NCI-H2081 treated with DMSO at 0.1 percent for 48 hours (cell line): ENCODE measurements at places on chromosomes 1 and 21.

GRCh38 chr1:191134796-191135195 is 657.1 kb upstream of the BRINP3 start:
- DNase-seq: no peak

DNA sequence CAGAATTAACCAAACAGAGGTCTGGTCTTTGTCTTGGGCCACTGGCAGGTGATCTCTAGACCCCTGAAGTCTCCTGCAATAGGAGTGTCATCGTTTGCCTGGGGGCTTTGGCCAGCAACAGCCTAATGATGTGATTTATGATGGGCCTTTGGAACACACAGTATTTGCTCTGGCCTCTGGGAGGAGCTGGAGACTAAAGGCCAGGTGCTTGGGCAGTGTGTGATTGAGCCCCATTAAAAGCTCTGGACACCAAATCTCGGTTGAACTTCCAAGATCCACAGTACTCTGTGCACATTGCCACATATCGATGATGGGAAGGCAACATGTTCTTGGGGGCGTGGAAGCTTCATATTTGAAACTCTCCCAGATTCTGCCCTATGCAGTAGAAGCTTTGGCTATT is 32.0 kb upstream of the TLR5 start:
- DNase-seq: no peak

DNA sequence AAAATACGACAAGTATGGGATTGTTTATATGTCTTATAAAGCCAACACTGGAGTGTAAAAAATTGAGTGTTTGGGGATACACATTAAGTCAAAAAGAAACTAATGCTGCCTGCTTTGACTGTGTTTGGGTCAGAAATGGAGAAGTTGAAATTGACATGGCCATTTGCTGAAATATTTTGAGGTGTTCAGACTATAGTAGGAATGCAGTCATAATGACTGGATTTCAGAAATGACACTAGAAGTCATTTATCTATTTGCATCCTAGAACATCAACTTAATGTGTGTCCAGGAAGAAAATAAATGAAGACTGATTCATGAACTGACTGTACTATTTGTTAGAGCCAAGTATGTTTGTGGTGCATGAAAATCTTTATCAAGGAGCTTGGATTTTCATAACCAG is 28.4 kb downstream of the RASAL2 start:
- no peak for DNase-seq

DNA sequence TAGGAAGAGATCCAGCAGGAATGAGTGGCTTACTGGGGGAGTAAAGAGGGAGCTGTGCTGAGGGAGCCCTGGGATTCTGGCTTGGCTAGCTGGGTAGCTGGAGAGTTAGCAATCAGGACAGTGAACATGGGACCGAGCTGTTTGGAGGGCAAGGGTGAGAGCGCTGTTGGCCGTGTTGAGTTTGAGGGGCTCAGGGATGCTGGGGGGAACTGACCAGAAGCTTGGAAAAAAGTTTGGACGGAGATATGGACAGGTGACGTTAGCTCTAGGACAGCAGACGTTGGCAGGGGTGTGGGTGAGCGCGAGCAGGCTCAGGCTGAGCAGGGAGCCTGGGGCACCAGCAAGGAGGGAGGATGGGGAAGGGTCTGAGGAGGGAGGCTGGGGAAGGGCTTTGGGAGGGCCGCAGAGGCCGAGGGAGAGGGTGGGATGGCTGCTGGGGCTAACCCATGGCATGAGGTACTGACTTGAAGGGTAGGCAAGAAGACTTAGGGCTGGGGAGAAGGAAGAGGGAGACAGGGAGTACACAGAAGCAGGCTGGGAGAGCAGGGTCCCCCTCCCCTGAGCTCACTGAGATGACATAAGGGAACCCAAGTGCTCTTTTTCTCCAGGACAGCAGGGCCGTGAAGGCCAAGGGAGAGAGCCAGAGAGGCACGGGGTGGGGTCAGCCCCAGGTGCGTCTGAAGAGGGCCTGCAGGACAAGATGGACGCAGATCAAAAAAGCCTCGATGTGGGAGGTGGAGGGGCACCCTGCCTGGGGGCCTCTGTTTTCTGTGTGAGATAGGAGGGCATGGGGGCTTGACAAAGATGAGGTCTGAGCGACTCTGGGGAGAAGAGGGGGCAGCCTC is 8.2 kb downstream of the SH2D2A start:
- no peak for DNase-seq

DNA sequence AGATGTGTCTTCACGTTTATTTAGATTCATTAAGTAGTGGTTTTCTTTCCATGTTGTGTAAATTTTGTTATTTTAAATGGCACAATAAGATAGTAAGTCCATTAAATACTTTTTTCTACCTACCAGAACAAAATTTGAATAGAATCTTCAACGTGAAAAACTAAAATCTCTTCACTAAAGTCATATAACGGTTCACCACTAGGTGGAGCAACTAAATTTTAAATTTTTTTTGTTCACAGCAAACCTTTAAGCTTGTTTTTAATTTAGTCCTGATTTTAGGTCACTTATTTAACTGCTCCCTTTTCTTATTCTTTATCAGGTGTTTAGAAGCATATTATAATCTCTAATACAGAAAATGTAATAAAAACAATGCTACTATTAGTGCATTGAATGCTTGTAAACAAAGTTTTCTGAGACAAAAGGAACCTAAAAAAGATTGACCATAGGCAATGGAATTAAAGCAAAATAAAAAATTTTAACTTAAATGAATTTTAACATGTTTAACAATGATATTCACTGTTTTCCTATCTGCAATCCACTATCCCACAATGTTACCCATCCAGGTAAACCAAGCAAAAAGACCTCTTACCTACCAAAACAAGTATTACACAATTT is 28.3 kb upstream of the PKN2 start:
- no peak for DNase-seq

DNA sequence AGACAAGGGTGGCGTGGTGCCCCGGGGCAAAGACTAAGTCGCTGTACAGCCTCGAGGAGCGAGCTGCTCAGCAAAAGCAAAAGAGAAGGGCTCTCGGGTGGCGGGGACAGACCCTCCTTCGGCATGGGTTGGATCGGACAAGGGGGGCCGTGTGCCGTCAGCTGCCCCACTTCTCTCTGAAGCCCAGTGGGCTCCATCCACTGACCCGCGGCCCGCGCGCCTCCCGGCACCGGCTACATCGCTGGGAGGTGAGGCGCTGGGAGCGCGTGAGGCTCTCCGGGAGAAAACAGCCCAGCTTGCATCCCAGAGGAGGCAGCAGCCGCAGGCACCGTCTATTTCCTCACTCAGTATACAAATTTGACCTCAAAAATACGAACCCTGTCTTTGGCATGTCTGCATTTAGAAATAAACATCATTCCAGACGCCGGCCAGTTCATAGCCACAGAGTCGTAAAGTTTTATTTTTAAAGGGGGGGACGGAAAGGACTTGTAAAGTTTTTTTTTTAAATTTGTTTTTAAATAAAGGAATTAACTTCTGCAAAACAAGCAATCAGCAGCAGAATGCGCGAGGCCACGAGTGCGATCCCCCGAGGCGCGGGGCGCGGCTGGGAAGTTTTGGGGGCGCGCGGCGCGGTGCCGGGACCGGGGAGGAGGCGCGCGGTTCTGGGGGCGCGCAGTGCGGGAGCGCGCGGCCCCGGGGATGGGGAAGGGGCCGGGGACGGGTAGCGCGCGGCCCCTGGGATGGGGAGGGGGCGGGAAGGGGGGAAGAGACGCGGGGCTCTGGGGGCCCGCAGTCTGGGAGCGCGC is 689 bp upstream of the GPR137B start:
- no peak for DNase-seq

GRCh38 chr1:19804831-19805251 is 5.1 kb upstream of the TMCO4 start:
- no peak for DNase-seq

GRCh38 chr1:47881505-47882442 is 115.4 kb downstream of the TRABD2B start:
- no peak for DNase-seq

DNA sequence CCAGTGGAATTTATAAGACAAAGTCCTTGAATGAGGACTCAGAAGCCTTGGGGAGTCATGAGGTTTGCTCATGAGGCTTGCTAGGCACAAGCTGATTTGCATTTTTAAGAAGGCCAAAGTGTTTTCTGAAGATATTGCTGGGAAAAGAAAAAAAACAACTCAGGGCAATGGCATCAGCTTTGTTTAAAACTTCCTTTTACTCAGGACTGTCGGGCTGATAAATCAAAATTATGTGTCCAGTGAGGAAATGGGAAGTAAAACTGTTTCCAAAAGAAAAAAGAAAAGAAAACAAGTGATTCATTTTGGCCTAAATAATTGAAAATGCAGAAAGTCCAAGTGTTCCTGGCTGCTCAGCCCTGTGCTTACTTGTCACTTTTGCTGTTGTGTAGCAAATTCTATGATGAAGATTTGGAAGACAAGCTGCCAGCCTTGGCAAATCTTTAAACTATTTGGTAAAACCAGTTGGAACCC is 282.4 kb downstream of the HLX start:
- DNase-seq: no peak

DNA sequence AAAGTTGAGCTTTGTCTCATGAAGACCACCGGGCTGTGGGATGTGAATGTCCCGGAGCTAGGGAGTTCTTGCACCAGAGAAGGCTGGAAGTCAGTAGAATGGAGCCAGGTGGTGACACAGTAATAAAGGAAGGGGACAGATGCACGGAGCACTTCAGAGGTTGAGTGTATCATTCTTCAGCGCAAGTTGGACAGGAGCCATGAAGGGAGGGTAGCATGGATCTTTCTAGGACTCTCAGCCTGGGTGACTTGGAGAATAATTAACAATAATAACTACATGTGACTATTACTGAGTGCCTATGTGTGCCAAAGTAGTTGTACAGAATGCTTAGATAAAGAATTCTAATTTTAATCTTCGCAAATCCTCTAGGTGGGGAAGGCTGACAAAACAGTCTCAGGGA is 258.7 kb upstream of the AJAP1 start:
- DNase-seq: no peak

DNA sequence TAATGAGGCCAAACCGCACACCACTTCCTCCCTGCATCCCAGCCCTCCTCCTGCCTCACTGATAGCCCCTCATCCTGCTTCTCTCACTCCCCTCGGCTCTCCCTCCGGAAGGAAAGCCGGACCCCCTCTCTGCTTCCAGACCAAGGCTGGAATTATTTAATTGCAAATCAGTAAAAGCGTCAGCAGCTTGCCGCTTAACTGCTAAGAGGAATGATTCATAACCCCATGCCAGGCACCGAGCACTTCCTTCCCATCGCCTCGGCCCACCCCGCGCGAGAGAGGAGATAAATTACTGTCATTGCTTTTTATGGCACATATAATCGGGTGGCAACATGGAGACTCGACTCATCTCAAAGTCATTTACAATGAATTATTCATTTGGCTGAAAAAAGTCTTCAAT is 77.3 kb downstream of the UBIAD1 start:
- no peak for DNase-seq

- no peak for DNase-seq
Measured at GRCh38 chr21:41726970-41727783, 39.7 kb downstream of the RIPK4 start.

GRCh38 chr1:26010825-26011224 is 10.8 kb upstream of the EXTL1 start:
- no peak for DNase-seq

GRCh38 chr21:28636752-28637691 is 355.7 kb downstream of the LTN1 start:
- DNase-seq: no peak

- DNase-seq: no peak
Measured at GRCh38 chr1:6602669-6603237, at the start of gene KLHL21. TSS of gene KLHL21 (minus strand) at chr1:6602869. CDS start at chr1:6602817, 52 bp downstream.

DNA sequence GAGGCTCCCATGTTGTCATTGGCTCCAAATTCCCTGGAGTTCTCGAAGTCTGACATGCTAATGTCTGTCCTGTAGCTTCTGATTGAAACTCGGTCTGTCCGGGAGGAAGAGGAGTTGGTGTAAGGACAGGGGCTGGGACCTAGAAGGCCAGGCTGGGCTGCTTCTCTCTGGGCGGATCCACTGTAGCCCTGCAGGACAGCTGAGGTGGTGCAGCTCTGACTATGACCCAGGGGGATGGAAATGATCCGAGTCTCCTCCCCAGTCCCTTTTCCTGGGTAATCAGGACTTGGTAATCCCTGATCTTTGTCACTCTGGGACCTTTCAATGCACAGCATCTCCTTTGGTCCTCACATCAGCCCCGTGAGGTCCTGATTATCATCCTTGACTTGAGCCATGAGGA is 10.0 kb upstream of the FCMR start:
- DNase-seq: no peak

DNA sequence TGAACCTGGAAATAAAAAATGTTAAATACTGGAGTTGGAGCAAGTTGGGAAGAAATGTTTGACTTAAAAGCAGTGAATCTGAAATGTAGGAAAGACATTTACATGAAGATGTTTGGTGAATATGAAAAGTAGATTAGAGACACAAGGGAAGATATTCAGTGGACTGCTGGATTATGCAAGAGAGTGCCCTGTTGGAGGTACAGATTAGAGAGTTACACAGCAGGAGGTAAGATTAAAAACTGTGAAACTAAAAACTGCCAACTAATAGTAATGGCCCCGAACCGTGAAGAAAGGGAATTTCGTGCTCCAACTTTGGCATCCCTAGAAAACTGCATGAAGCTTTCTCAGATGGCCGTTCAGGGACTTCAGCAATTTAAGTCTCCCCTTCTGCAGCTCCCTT is 375.4 kb downstream of the DPYD start:
- no peak for DNase-seq

GRCh38 chr1:98053471-98054366 is 132.9 kb upstream of the DPYD start:
- DNase-seq: no peak

DNA sequence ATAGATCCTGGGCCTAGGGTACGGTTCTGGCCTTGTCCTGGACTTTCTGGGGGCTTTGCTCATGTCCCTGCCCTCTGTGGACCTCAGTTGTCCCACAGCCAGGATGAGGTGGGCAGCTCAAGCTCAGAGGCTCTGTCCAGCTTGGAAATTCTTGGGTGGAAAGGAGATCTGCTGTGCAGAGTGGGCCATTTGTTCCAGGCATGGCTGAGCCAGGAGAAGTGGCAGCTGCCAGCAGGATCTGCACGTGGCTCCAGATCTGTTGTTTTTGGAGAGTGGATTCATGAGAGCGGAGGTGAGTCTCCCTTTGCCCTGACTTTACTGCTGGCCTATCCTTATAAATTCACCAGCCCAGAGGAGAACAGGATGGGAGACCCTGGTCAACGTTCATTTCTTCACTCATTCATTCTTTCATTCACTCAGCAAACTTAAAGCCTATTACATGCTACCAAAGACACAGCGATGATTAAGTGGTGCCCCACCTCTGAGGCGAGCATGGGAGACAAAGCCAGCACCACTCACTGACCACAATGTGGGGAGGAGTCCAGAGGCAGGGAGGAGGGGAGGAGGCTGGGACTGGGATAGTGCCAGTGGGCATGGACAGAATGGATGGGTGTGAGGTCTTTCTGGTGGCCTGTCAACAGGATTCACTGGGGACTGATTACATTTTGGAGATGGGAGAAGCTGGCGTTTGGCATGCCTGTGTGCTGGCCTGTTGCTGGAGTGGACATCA is 205.1 kb downstream of the TRABD2B start:
- DNase-seq: no peak

DNA sequence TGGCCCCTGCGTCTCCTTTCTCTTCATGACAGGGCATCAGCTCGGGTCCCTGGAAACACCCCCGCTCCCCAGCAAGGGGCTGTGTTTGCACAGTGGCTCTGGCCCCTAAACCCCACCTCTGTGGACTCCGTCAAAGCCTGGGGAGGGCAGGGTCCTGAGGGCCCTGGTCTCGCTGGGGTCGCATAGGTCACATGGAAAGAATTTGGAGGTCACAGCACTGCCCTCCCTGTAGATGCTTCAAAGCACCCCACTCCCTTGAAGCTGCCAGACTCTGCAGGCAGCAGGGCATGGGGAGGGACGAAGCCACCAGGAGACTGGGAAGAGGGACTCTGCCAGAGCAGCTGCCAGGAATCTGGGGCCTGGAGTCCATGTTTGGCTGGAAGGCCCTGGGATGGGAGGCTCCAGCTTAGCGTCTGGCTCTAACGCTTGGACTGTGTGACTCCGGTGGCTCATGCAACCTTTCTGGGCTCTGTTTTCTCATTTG is 36.6 kb upstream of the ECE1 start:
- DNase-seq: no peak
